Stimulated activated CD4-positive, alpha-beta T cell treated with anti-CD3 and anti-CD28 coated beads, Interleukin-12 subunit alpha, Interleukin-12 subunit beta, amount 100 ng/mL, for 24 hours (primary cell): ENCODE measurements at places on chromosomes 4 and X.

- DNase-seq, result no peak
Measured at GRCh38 chrX:18877469-18877868, 106.4 kb downstream of the PHKA2 start.

- DNase-seq, result no peak
Measured at GRCh38 chr4:70678383-70678999, 9.8 kb upstream of the UTP3 start.

DNA sequence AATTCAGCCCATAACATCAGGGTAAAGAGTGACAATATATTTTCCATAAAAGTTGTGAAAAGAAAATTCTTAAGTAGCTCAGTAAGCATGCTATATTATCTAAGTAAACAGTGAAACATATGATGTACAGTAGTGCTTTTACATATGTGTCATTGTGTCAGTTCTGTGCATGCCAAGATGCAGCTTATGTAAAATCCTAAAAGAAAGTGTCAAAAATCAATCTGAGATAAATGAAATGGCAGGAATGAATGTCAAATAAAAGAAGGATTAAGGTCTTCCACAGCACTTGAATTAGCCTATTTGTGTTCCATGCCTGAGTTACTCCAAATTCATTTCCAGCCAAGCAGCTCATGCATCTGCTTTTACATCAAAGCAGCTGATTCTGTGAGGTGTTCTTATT is 452.7 kb upstream of the HS3ST1 start:
- no peak for DNase-seq

- DNase-seq, result no peak
Measured at GRCh38 chr4:16582526-16582925, 315.9 kb downstream of the LDB2 start.

GRCh38 chrX:48470833-48471118 is 716 bp upstream of the SLC38A5 start:
- DNase-seq, result no peak

- DNase-seq, result peak; percentile 59
Measured at GRCh38 chrX:40176351-40177116, 78.8 kb upstream of the BCOR start.

GRCh38 chr4:168852387-168852786 is 157.7 kb downstream of the CBR4 start:
- DNase-seq, result no peak

DNA sequence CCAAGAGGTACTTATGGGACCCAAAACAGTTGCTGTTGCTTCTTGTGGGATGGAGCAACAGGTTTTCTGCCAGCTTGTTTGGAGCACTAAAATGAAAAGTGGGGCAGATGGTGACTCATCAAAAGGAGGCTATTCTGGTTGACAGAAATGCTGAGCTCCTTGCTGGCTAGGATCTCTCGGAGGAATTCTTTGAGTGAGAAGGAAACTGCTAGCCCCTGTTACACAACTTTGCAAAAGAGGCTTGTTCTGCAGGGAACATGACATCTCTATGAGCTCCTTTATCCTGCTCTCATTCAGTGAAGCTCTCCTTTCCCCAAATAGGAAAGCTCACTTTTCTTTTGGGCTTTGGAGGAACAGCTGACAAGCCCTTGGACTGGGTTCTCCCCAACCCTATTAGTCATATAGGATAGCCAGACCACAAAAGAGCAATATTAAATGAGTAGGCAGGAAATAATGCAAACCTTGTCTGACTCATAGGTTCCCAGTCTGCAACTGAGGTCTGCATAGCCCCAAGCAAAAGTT is 108.3 kb downstream of the CDS1 start:
- DNase-seq, result no peak

GRCh38 chr4:159012381-159012780 is 90.5 kb upstream of the RAPGEF2 start:
- no peak for DNase-seq

GRCh38 chr4:7423391-7423790 is 11.3 kb downstream of the PSAPL1 start:
- no peak for DNase-seq

- no peak for DNase-seq
Measured at GRCh38 chrX:39377773-39378172, 576.5 kb downstream of the MID1IP1 start.
